ENCODE measurements at places on chromosomes 5 and 9.

- DNase-seq: no peak
Measured at GRCh38 chr9:68980341-68980914, 33.5 kb downstream of the PRKACG start.

GRCh38 chr5:82894716-82895115, 182.5 kb downstream of the TMEM167A start:
- DNase-seq: no peak

DNA sequence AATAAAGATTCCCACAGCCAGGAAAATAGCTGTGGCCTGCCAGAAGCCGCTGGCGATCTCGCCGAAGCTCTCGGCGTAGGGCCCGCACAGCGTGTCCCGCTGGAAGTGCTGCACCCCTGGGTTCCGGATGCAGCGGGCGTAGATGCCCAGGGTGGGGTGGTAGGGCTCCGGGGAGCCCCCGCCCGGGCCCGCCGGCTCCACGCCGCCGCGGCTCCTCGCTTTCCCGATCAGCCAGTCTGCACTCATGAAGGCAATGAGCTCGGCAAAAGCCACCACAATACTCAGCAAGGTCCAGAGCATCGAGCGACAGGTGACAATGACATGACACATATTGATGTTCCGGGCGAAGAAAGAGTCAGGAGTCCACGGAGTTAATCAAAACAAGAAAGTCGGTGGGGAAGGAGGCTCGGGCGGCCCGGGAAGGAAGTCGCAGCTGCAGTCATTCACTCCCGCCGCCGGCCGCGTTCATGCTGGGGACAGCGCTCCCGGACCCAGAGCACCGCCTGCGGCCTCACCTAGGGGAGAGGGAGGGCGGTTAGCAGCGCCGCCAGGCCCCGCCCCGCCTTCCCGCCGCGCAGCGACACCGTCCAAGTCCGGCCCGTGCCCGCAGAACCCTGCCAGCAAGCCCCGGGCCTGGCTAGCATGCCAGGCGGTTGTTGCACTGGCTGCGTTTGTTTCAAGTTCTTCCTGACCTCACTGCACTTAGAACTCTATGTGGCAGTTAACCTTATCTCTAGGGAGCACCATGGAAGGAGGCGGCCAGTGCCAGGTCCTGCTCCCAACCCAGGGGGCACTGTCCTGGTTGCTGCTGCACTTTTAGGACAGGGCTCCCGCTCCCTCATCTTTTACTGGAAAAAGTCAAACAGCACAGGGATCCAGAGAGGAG, 138.4 kb downstream of the LHFPL2 start:
- DNase-seq: no peak

GRCh38 chr9:75228893-75229292, 140.6 kb downstream of the OSTF1 start:
- no peak for DNase-seq
